Thoracic aorta endothelial cell (primary cell): ENCODE measurements at places on chromosomes 4 and X. TPM values are rescaled to one million over a fixed set of nuclear protein-coding genes. Genes with fewer than 3 reads are reported as not detected.

The RIBC1 gene
- 0.13 TPM in 1 of 2 replicates, not detected in the other for total RNA-seq

The STATH gene
- total RNA-seq, result not detected in 2 replicates

The TCEAL6 gene
- total RNA-seq, result not detected in 2 replicates

The PQBP1 gene
- total RNA-seq, result 46.6 and 49.9 TPM in 2 replicates

The VSIG1 gene
- total RNA-seq, result 1.3 and 2.4 TPM in 2 replicates

The ATP2B3 gene
- not detected in 2 replicates for total RNA-seq
